ENCODE measurements at places on chromosomes 2 and 18.

- no peak for DNase-seq
Measured at GRCh38 chr2:233117811-233118647, 57.9 kb downstream of the INPP5D start.

GRCh38 chr2:122780251-122780650 lies 1024.8 kb downstream of the TSN start:
- no peak for DNase-seq

GRCh38 chr2:219304223-219304622 lies 5.0 kb downstream of the PTPRN start:
- no peak for DNase-seq

- DNase-seq: no peak
Measured at GRCh38 chr2:240964704-240965295, 33.6 kb upstream of the SNED1 start.

DNA sequence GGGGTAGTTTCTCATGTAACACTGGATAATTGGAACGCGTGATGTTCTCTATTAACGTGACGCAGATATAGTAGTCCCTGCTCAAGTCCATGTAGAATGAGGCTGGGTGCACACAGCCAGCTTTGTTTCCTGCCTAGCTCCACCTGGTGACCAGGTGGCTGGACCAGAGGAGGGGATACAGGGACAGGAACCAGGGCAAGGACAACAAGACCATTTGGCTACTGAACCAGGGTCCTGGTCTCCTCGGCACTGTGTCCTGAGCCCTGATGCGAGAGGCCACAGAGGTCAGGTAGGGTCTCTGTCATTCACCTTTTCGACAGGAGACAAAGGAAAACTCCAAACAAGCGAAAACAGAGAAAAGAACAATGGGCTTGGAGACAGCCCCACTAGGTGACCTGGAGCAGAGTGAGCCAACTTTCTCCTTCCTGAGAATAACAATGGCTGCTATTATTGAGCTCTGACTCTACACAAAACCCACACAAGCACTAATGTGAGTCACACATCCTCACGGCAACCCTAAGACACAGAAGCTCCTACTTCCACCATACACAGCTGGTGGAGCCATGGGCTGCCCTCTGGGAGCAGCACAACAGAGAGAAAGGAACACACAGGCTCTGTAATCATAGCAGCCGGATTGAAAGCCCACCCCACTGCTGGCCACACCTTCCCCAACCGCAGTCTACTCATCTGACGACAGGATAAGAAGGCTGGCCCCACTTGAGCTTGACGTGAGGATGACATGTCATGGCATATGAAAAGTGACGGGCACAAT lies 67.3 kb upstream of the TEX51 start:
- no peak for DNase-seq

Measured in NCI-H1105 (cell line).